Epithelial cell of proximal tubule (primary cell): ENCODE measurements at places on chromosomes 13 and 19. TPM values are rescaled to one million over a fixed set of nuclear protein-coding genes. Genes with fewer than 3 reads are reported as not detected.

The ATP8A2 gene
- total RNA-seq, result 2.2 and 3.2 TPM in 2 replicates

GRCh38 chr19:29139227-29139626 is 73.7 kb downstream of the UQCRFS1 start:
- DNase-seq, result no peak

The ZNF28 gene
- 8.5 and 10.2 TPM in 2 replicates for total RNA-seq

DNA sequence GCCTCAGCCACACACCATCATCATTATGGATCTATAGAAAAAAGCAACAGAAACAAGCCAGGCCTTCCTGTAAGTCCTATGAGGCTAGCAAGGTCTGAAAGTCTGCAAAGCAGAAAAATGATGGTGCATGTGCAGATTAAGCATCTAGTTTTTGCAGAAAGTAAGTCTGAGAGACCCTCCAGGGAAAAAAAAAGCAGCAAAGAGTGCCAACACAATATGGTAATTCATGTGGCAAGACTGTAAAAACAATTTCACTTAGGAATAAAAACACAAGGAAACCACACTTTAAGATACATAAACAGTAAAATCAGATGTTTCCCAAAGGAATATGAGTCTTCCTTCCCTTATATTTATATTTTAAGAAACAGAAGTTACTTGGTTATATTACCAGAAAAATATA is 112.3 kb upstream of the FBXL3 start:
- DNase-seq, result no peak

DNA sequence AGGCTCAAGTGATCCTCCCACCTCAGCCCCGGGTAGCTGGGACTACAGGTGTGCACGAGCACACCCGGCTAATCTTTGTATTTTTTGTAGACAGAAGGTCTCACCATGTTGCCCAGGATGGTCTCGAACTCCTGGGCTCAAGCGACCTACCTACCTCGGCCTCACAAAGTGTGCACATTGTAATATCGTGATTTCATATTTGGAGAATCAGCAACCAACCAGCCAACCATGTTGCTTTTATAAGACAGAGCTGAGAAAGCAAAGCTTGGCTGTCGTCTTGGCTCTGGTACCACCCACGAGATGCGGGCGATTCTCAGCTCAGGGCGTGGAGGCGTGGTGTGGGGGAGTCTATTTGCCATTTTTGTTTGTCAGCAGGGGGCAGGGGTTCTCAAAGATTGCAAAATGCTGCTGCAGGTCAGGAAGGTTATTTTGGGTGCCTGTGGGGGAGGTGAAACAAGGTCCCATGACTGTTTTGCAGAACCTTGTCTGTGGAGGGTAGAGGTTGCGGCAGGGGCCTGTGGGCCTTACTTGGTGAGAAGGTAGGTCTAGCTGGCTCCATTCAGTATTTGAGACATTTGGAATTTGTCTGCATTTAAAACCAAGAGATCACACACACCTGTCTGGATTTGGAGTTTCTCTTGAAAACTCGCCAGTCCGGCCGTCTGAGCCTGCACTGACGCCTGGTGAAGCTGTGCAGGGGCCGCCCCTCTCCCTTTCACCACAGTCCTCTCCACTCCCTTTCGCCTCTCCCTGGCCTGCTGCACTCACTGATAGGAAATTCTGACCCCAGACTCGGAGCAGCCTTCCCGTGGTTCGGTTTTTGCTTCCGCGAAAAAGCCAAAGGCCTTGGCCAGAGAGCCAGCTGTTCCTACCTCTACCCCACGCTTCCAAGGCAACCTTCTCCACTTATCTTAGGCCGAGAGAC is 15.4 kb downstream of the TNFAIP8L1 start:
- no peak for DNase-seq

DNA sequence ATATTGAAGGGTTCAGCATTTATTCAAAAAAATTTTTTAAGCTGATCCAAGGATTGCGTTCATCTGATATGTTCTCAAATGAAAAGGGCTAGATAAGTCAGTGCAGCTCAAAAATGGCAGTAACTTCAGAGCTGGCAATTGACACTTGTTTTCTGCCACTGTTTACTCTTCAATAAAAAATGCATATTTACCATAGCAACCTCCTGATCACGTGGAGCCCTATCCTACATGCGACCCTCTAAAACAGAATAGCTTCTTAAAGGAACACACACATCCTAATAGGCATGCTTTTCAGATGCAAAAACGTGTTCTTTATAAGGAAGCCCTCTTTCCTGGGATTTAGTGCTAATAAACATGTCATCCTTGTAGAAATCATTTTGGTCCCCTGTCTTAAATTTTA is 150.2 kb downstream of the ZNF536 start:
- DNase-seq, result no peak

GRCh38 chr13:104597546-104598180 is 1531.4 kb upstream of the SLC10A2 start:
- DNase-seq, result no peak

GRCh38 chr19:48945415-48945814 is 9.3 kb upstream of the BAX start:
- no peak for DNase-seq

GRCh38 chr19:2856457-2857050 is 10.6 kb upstream of the ZNF556 start:
- no peak for DNase-seq

The CEACAM3 gene
- total RNA-seq, result not detected in 2 replicates

DNA sequence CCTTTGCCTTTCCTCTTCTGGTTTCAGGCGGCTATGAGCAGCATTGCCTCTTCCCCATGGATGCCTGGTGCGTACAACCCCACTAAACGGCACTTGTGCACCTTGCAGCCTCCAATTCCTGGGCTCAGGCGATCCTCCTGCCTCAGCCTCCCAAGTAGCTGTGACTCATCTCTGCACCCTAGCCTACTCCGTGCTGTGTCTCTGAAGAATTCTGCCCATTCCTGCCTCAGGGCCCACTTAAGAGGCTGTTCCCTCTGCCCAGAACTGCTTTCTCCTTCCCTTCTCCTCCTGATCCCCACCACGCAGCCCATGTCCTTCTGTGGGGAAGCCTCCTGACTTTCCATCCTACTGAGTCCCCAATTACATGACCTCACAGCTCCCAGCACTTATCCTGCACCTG is 142.2 kb upstream of the ZNF507 start:
- DNase-seq, result no peak

The LGI4 gene
- total RNA-seq, result not detected in 2 replicates

DNA sequence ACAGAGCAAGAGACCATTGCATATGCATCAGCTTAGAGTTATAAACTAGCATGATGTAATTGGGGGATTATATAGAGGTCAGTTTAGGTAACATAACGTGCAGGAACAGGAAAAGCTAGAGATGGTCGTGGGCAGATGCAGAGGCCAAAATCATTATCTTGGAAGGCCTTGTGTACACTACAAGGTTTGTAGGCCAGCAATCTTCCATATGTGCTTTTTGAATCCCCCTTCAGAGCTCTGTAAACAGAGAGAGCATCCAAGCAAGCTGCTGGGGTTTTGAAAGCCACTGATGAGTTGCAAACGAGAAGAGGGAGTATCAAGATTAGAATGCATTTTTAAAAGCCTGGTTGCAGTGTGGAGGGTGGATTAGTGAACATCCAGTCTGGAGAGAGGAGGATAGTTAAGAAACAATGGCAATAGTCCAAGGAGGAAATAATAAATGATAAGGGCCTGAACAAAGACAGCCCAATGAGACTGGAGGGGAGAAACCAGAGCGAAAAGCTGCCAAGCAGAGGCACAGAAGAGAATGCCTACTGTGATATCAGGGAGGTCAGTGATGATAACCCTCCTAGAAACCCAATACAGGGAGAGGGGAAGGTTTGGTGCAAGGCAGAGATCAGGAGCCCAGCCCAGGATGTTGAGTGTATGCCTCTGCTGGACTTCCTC is 109.6 kb downstream of the ZAR1L start:
- DNase-seq, result no peak

The SERTM1 gene
- total RNA-seq, result not detected in 2 replicates

DNA sequence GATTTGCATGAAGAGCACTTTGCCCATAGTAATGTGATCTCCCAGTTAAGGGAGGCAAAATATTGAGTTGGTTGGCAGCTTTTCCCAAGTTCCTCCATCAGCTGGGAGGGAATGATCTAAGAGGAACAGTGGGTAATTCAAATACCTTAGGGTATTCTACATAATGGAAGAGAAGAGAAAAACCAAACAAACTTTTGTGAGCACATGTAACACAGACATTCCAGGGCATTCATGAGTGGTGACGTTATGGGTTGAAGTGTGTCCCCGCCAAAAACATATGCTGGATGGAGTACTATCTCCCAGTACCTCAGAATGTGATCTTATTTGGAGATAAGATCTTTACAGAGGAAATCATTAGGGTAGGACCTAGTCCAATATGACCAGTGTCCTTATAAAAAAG is 220.1 kb downstream of the FOXO1 start:
- no peak for DNase-seq

GRCh38 chr13:113927661-113928581 is 46.0 kb downstream of the C13orf46 start:
- no peak for DNase-seq

DNA sequence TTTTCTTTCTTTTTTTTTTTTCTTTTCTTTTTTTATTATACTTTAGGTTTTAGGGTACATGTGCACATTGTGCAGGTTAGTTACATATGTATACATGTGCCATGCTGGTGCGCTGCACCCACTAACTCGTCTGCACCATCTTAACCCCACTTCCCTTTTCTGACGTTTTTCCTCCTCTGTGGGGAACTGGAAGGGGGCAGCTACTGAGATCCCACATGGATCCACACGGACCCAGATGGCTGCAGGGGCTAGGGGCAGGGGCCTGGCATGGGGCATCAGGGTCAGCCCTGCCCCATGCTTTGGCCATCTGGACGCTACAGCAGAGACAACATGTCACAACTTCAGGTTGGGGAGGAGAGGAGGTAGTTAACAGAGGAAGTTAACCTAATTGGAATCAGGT is 54.3 kb downstream of the RUBCNL start:
- no peak for DNase-seq

The TTC9B gene
- not detected in 2 replicates for total RNA-seq

- DNase-seq, result no peak
These were observed 402.5 kb upstream of the PCDH9 start for GRCh38 chr13:67632590-67632989.

The DACT3 gene
- not detected in 2 replicates for total RNA-seq

The KRI1 gene
- total RNA-seq, result 16.7 and 18.2 TPM in 2 replicates

The NPAS1 gene
- total RNA-seq, result 0.63 and 1.1 TPM in 2 replicates

- DNase-seq, result no peak
These were observed 7.8 kb upstream of the TDRD12 start for GRCh38 chr19:32711747-32712146.

DNA sequence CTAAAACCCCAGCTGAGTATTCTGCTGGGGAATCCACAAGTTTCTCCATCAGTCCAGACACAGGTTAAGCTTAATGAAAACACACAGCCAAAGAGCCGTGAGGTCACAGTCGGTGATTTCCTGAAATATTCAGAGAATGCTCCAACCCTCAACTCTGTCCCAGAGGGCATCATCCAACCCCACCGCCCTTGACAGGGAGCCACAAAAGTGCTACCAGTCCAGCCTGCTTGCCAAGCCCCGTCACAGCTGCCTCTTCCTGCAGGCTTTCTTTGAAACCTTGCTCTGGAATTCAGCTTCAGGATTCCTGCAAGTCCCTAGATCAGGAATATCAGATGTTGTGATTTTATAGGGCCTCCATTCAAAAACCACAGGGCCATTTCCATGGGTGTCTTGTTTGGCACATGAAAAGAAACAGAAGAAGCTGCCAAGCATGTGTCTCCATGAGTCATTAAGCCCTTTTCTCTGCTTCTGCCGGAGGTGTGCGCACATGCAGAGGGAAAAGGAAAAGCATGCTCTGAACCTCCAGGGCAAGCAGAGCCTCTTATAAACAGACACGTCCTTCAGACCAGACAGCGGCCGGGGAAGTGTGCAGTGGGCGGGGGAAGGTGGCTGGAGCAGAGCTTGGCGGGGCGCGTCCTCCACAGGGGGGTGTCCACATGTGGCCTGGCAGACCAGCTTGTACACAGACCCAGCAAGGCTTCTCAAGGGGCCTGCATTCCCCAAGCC is 164.7 kb downstream of the KATNAL1 start:
- peak; percentile 97 for DNase-seq

GRCh38 chr13:25166306-25166705 is 5.8 kb downstream of the AMER2 start:
- DNase-seq, result no peak

DNA sequence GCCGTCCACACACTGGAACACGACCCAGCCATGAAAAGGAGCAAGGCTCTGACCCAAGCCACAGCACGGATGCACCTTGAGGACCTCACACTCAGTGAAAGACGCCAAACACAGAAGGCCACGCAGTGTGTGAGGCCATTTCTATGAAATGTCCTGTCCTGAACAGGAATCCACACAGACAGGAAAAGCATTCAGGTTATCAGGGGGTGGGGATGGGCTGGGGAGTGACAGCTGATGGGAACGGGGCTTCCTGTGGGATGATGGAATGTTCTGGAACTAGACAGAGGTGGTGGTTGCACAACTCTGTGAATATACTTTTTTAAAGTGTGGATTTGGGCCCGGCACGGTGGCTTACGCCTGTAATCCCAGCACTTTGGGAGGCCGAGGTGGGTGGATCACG is 30.6 kb downstream of the GPX4 start:
- DNase-seq, result no peak

The CYP4F8 gene
- total RNA-seq, result not detected in 2 replicates

The KLK14 gene
- total RNA-seq, result 0.17 TPM in 1 of 2 replicates, not detected in the other

The NCCRP1 gene
- total RNA-seq, result 9.9 and 11.4 TPM in 2 replicates

- no peak for DNase-seq
These were observed 657 bp downstream of the PLIN3 start for GRCh38 chr19:4866595-4867424.

DNA sequence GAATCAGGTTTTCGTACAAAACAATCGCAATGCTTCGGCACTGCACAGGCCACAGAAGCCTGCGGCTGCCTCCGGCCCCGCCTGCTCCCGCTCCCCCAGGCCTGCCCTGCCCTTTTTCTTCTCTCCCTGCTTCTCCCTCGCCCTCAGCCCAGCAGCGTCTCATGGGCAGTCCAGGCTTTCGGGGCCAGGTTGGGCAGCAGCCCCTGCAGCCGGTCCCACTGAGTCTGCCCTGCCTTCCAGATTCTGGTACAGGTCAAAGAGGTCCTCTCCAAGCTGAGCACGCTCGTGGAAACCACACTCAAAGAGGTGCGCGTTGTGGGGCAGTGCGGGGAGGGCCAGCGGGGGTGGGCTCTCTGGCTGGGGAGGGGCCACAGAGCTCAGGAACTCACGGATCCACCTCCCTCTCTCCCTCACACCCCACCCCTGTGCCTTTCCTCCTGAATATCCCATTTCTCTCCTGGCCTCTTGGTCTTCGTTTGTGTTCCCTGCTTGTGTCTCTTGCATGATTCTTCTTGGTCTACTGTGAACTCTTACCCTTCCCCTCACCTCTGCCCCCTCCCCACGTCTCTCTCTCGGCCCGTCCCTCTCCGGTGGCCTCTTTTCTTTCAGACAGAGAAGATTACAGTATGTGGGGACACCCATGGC is 30.1 kb downstream of the CCDC8 start:
- no peak for DNase-seq

GRCh38 chr19:46384396-46384795 is 29.0 kb downstream of the CCDC8 start:
- no peak for DNase-seq

The ZNF541 gene
- total RNA-seq, result not detected in 2 replicates

- no peak for DNase-seq
These were observed 1.5 kb downstream of the MUC16 start for GRCh38 chr19:9008667-9009066.

The ZNF599 gene
- 4.0 and 5.7 TPM in 2 replicates for total RNA-seq

The CAB39L gene
- total RNA-seq, result 5.2 and 7.2 TPM in 2 replicates

- no peak for DNase-seq
These were observed 25.2 kb downstream of the ACTL9 start for GRCh38 chr19:8673276-8673891.

The NEK5 gene
- total RNA-seq, result 0.14 TPM in 1 of 2 replicates, not detected in the other

- DNase-seq, result no peak
These were observed 9.9 kb downstream of the TPP2 start for GRCh38 chr13:102606537-102607309.

The TMEM86B gene
- total RNA-seq, result 2.1 and 2.6 TPM in 2 replicates

- no peak for DNase-seq
These were observed 204.6 kb upstream of the TSHZ3 start for GRCh38 chr19:31553846-31554215.

The CYP2A6 gene
- not detected in 2 replicates for total RNA-seq
